Astrocyte of the cerebellum (primary cell): ENCODE measurements at places on chromosomes 4 and X.

GRCh38 chr4:71732066-71732465 is 51.8 kb downstream of the GC start:
- no peak for DNase-seq

GRCh38 chr4:15936495-15936894 is 2.0 kb downstream of the FGFBP1 start:
- no peak for DNase-seq

DNA sequence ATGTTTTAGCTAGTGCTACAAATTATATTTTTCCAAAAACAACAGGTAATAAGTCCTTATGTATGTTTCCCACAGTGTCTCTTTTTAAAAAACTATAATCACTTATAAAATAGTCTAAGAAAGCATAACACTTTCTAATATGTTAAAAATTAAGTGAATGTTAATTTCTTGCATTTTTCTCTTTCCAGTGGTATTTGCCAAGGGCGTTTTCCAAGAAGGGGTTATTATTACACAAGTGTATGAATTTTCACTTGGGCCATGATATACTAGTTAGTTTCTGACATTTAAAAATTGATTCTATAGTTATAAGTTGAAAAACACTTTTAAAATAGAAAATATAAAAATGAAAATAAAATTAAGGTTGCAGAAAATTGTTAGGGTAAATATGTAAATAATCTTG is 74.6 kb downstream of the ARSJ start:
- DNase-seq: no peak

GRCh38 chrX:56798866-56799758 is 70.1 kb downstream of the NBDY start:
- DNase-seq: no peak

- DNase-seq: peak; percentile 38
Measured at GRCh38 chrX:151984328-151984727, 9.9 kb upstream of the GABRE start.

DNA sequence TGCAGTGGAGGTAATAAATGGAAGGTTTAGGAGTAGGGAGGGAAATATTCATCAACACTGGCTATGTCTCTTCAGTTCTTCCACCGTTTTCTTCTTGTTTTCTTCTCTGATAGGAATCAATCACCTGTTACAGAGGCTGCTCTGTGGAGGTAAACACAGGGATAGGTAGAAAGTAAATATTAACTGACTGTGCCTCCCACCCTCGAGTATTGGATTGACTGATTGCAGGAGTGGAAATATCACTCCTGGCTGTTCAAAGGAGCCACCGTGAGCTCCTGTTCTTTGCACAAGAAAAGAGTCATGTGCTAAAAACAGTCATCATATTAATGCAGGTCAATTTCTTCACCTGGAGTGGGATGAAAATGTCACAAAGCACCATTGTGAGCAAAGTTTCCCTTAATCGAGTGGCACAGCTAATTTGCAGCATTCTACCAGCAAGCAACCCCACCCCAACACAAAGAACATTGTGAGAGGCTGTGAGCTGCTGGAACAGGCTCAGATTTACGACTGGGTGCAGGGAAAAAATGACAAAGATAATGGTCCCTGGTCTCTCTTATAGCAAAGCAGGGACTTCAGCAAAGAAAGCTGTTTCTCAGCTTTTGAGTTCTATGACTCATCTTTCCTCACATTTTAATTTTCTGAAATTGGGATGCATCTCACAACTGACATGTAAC is 113.7 kb upstream of the TSPAN5 start:
- DNase-seq: no peak

DNA sequence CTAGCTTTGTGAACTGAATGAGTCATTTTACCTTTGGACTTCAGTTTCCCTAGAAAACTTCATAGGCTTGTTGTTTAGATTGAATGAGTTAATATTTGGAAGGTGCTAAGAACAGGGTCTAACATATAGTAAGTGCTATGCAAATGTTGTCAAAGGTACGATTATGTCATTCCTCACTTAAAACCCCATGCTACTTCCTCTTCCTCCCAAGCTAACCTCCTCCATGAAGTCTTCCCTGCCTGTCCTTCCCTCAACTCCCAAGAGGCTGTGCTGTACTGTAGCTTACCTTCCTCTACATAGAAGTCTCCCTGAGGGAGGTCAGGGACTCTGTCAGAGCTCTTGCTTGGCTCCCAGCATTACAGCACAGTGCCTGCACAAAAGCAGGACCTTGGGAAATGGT is 103.4 kb upstream of the PJA1 start:
- DNase-seq: no peak

DNA sequence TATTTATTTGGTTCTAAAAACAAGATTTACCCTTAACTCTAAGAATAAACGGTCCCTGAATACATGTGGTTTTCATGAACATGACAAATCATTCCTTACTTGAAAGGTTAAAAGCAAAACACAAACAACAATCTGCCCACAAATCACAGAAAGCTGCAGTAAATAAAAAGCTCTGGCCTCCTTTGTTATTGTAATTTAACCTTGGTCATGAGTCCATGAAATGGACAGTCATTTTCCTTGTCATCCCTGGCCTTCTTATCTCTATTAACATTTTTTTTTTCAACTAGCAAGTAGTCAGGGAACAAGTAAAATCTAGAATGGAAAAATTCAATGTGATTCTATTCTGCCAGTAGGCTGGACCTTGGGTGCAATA is 92.7 kb downstream of the SCD5 start:
- DNase-seq: peak; percentile 9

GRCh38 chr4:11768251-11768972 is 339.7 kb upstream of the HS3ST1 start:
- DNase-seq: no peak

GRCh38 chr4:72496119-72496518 is 72.9 kb downstream of the ADAMTS3 start:
- DNase-seq: no peak

DNA sequence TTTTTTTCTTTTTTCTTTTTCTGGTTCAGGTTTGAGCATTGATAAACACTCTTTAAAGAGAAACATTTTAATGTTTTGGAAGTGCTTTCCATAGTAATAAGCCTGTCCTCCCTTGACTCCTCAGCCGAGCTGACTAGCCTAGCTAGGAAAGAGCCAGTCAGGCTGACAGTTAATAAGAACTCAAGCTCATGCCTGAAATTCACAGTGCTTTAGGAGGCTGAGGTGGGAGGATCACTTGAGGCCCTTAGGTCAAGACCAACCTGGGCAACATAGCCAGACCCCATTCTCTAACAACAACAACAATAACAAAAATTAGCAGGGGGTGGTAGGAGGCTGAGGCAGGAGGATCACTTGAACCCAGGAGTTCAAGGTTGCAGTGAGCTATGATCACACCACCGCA is 53.4 kb upstream of the ZCCHC13 start:
- no peak for DNase-seq

GRCh38 chrX:17923546-17923945 is 62.4 kb upstream of the RAI2 start:
- DNase-seq: no peak

DNA sequence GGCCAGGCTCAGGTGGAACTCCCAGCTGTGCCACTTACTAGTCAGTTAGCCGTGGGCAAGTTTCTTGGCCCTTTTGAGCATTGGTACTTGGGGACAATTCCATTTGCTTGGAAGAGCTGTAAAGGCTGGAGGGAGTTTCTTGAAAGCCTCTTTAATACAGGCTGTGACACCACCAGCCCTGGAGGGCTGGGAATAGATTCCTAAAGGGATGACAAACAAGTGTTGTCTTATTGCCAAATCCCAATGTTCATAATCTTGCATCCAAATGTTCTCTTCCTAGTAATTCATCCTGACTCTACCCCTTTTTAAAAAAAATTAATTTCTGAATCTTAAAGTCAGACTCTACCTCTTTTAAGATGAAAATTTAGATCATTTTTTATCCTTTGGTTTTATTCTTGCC is 14.6 kb upstream of the MED28 start:
- no peak for DNase-seq

DNA sequence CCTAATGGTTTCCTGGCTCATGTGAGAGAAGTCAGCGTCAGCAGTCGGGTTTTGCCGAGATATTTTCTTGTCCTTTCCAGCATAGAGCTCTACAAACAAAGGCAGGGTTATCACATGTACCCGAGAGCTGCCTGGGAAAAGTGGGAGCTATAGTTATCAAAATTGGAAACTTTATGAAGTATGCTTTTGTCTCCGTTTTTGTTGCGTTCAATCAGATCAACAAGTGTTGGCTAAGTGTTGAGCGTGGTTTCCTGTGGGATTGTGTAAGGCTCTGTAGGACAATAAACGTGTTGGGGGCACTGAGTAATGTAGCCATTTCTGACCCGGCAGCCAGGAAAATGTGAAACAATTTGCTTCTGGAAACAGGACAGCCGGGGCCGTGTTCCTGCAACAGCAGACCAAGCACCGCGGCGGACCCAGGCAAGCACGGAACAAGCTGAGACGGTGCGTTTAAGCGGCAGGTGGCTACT is at the start of gene BMX:
Gene BMX (plus strand): TSS at position 311 of the 470 bp plus-strand sequence. CDS start 7,547 bp downstream, outside the sequence.
- no peak for DNase-seq

GRCh38 chr4:40059362-40059761 is 2.7 kb downstream of the N4BP2 start:
- DNase-seq: no peak

DNA sequence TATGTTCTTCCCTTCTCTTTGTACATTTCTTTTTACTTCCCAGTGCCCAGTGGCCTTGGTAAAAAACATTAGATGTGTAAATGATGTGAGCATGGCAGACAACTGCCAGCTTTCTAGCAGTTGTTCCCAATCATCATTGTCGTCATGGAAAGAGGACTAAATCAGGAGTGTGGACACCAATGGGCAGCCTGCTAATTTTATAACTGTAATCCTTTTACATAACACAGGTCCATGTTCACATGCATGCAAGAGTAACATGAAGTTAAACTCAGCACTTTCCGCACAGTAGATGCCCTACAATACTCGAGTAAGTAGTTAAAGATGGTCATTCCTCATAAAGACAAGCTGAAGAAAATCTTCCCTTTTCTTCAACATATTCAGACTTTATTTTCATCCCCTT is 23.4 kb upstream of the G3BP2 start:
- no peak for DNase-seq

- no peak for DNase-seq
Measured at GRCh38 chrX:155747520-155747919, 133.6 kb upstream of the VAMP7 start.

DNA sequence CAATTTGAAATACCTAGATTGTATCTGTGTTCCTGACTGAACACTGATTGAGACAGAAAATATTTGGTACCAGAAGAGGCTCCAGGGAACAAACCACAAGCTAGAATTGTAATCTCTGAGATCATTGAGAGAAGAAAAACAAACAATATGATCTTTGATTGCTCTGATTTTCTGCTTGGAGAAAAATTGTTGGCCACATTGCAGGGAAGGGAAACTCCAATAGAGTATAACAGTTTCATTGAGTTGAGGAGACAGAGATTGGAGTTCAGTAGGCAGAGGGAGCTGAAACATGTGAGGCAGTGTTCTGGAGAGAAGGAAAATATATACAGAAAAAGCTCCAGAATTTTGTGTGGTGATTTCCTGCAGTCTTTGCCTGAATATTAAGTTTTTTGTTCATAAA is 158.2 kb downstream of the C4orf33 start:
- DNase-seq: no peak

DNA sequence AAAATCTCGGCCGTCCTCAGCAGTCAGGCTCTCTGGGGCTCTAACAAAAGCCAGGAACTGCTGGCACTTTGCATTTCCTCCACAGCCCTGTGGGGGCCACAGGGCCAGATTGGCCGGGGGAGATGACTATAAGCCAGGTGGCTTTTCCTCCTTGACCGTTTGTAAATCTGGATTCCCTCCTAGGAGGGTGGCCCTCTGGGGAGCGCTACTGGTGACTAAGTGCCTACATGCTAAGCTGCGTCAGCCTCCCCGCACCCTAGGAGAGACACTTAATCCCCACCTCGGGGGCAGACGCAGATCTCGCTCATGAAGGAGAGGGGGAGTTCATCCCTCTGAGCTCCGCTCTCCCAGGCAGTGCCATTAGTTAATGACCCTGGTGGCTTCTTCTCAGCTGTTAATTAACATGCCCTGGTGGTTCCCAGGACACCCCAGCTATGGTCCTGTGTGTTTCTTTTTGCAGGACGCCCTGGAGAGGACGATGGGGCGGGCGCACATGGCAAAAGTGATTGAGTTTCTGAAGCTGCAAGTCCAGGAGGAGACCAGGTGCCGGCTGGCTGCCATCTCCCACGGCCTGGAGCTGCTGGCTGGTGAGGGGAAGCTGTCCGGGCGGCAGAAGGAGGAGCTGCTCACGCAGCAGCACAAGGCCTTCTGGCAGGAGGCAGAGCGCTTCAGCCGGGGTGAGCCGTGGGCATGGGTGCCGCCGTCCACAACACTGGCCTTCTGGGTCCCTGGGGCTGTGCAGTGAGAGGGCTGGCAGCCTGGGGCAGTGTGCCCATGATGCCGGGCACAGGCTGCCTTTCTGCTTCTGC is 41.6 kb downstream of the EVC start:
- no peak for DNase-seq

GRCh38 chrX:350534-351323 is 32.1 kb upstream of the GTPBP6 start:
- DNase-seq: no peak

- no peak for DNase-seq
Measured at GRCh38 chr4:159398236-159398638, 295.4 kb downstream of the RAPGEF2 start.

GRCh38 chrX:124098089-124098488 is 136.6 kb downstream of the STAG2 start:
- peak; percentile 9 for DNase-seq

DNA sequence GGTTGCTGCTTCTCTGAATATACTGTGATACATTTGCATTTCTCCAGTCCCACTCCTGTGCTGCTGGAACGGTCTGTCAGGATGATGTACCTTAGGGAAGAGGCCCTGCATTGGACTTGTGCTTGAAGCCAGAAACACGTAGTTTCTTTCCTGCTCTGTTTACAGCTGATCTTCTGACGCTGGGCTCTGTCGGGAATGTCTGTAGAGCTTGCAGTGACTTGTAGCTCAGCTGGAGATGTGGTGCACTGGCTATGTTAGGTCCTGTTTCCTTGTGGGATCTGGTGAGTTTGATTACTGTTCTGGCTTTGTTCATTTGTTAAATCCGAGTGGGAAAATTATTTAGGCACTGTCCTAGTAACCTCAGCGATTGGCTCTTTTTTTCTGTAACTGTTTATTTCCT is 137.2 kb upstream of the WDR1 start:
- DNase-seq: no peak

DNA sequence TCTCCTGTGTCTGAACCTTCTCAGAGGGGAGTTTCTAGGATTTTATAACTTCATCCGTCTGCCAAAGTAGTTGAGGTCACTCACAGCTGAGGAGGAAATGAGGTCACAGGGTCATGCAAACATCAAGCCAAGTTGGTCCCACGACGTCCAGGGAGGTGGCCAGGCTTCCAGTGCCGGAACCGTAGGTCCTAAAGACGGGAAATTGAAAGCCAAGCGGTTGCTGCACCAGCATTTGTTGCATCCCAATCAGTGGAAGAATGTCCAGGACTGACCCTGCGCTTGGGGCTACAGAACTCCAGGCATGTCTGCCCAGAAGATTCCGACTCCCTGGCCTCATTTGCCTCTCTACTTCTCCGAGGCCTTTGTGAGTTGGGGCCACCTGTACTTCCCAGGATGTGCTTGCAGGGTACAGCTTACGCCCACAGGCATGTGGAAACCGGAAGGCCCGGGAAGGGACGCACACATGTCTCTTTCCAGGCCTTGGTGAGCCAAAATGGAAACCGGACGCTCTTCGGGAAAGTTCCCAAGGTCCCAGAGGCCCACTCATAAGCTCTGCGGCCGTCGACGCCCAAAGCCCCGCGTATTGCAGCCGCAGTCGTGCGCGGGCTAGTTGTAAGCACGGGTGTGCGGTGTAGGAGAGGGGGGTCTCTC is 9.3 kb downstream of the PRDM8 start:
- no peak for DNase-seq
